ENCODE measurements at places on chromosomes 2 and 18.

DNA sequence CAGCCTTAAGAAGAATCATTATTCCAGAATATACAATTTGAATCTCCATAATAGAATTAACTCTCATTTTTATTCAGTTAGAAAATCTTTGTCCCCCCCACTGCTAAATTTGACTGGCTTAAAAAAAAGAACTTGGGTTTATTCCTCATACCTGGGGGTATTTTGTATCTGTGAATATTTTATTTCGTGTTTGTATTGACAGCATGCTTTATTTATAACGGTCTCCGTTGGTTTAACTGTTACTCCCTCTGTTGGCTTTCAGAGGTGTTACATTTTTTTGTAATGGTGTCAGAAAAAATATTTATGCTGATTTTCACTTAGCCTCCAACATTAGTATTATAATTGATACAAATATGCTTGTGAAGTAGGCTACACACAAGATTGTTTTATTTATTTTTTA is 109.1 kb downstream of the HAUS1 start:
- no peak for DNase-seq

- DNase-seq = no peak
Observed at GRCh38 chr18:3150274-3150673, 69.5 kb downstream of the MYOM1 start.

DNA sequence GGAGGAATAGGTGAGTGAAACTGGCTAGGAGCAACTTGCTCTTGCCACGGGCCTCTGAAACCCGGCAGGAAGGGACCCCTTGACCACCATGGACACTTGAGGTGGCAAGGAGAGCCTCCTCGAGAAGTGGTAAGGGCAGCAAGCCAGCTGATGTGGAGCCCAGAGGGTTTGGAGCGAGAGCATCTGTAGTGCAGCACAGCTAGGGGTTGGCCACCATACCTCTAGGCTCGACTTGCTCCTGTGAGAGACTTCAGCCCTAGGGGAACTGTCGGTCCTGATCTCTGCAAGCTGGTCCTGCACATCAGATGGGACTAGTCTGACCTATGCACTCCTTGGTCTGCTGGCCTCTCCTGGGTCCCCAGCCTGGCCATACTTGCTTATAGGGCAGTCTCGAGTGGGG is 158.4 kb downstream of the CCDC178 start:
- DNase-seq = no peak

DNA sequence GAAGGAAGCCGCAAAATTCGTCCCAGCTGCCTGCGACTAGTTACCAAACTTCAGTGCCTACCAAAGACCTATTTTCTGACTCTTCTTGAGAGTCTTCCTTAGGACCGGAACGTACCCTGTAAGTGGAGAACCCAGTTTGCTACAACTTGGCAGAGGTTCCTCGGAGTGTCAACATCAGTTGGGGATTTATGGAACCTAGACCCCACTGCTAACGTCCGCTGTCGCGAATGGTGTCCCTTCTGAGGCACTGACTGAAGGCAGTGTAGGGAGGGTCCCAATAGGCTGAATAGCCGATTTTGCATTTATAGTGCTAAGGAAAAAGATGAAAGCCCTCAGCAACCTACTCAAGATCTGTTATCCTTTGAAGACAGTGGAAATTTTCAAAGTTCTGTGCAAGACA is 568 bp upstream of the STK17B start:
- no peak for DNase-seq

GRCh38 chr18:34977838-34978532 is 63.2 kb upstream of the MAPRE2 start:
- no peak for DNase-seq

DNA sequence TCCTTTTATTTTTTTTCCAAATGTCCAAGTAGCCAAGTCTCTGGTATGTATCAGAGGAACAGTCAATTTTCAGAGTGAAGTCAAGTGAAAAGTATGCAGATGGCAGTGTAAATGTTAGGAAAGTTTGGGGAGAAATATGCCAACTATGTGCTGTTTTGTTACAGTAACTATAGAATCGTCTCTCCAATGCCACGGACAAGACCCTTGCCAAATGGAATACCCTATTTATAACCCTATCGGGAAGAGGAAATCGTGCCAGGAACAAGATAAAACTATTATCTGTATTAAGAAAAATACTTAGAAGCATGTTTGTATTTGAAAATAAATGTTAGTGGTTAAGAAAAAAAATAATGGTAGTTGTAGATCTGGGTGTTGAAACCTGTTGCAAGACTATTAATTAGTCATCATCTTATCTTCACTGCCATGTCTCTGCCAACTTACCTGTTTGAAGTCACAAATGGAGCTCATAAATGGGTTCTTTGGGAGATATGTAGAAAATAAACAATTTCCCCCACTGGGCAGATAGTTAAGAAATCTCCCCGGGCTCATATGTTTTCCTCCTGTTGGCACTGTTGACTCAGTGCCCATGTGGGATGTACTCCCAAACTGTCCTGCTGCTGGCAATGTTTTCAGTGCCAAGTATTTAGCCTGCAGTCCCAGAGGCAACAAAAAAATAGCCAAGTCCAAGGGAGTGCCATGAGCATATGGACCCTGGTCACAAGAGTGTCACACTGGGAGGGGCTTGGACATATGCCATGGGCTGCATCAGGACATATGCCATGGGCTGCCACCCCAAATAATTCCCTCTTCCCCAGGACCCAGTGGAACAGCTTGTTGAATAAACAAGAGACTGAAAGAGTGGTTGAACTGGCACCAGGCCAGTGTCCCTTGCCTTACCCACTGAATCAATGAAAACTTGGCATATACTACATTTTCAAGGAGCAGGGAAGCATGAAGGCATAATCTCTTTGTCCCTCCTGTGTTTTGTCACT is 366.9 kb downstream of the OSR1 start:
- no peak for DNase-seq

DNA sequence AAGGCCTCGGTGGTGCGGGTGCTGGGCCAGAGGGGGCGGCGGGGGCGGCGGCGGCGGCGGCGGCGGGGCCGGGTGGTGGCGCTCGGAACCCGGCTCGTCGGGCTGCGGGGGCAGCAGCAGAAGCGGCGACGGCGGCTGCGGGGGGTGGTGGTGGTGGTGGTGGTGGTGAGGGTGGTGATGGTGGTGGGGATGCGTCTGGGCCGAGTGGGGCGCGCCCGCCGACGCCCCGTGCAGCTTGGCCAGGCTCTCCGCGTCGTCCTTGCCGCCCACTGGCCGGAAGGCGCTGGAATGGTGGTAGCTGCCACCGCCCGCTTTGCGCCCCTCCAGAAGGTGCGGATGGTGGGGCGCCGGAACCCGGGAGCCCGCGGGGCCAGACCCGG is 4.4 kb downstream of the SKOR2 start:
- no peak for DNase-seq

DNA sequence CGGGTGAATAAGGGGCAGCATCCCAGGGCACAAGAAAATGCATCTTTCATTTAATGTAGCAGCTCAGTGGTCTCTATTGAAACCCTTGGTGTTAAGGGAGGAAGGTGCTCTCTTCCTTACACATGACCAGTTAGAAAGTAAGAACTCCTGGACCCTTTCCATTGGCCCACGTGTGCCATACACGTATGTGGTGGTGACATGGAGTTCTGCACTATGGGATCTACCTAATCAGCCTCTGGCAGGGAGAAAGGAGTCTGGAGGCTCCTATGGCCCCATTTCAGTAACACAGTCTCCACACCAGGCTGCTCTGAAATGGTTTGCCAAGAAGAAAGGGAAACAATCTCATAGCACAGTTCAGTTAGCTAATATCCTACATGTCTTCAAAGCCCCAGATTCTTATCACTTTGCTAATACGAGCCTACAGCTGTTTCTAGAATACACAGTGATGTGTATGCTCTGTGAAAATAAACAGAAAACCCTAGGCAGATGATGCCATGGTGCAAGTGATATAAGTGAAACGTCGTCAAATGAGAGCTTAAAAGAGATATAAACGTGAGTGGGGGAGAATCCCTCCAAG is 7.0 kb downstream of the EFEMP1 start:
- no peak for DNase-seq

GRCh38 chr2:10151462-10151861 is 28.9 kb downstream of the RRM2 start:
- no peak for DNase-seq

- DNase-seq = no peak
Observed at GRCh38 chr18:74604774-74605173, 7.1 kb downstream of the ZNF407 start.

- no peak for DNase-seq
Observed at GRCh38 chr18:69838620-69839411, 108.9 kb downstream of the CD226 start.

- DNase-seq = no peak
Observed at GRCh38 chr2:217993138-217993537, 9.7 kb downstream of the TNS1 start.

DNA sequence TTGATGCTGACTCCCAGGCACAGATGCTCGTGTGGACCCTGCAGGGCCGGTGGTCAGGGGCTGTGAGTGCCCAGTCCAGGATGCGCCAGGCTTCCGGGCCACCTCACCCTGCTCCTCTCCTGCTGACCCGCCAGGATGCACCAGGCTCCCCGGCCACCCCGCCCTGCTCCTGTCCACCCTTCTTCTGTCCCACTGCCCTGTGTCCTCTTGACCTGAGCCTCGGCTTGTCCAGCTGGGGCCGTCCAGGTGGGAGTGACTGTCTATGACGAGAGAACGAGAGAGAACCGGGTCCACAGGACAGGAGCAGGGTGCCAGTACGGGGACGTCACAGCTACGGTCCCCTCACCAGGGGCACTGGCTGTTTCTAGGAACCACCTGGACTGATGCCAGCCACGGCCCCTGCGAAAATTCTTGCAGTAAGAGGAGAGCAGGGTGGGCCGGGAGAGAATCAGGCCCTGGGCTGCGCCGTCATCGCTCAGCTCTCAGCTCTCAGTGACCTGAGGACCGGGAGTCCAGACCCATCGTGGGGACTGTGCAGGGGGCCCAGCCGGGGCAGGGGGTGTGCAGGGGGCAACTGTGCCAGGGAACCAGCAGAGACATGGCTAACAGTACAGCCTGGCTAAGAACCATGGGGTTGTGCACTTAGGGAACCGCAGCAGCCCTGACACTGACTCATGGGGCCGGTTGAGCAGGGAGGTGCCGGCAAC is 12.9 kb upstream of the NFATC1 start:
- DNase-seq = no peak

DNA sequence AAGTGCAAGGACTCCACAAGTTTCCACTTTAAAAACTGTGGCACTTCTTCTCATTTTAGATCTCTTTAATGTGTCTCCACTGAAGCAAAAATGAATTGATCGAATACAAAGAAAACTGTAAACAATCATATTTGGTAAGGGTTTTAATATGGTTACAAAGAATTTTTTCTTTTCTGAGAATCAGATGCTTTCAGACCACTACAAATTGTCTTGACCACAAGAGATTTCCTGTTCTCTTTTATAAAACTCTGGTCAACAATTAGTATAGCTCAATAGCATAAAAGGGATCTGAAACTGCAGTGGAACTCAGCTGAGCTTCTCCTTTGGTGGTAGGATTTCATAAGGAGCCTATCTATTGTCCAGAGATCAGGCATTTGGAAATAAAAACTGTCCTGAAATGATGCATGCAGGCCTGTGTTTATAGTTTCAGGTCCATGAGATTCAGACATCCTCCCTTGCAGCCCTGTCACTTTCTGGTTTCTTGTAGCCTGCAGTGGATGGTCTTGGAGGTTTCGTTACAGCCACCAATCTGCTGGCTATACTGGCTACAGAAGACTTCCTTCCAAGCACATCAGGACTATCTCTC is 120.0 kb downstream of the DOCK10 start:
- DNase-seq = no peak

DNA sequence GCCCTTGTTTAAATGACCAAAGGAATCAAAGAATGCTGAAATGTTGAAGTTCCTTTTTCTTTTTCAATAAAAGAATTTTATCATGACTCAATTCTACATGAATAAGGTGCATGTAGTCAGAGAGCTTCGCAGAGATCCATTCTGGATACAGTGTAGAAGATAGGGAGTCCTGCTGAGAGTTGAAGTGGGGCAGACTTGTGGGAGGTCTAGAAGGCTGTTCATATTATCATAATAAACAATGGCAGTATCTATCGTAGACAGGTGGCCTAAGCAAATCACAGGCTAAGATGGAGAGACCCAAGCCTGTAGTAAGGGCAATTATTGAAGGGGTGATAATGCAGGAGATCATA is 1322.0 kb upstream of the CELF4 start:
- DNase-seq = no peak

GRCh38 chr2:231325826-231326225 is 69.7 kb upstream of the B3GNT7 start:
- no peak for DNase-seq

DNA sequence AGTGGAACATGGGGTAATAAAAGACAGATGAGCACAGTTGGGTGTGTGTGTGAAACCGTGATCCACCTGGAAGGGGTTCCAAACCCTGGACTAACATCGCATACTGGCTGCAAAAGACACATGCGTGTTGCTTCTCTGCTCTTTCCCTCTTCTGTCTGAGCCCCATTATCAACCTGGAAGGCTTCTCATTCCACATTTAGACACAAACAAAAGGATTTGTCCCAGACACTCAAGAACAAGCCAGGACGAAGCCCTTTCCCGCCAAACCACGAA is 7.0 kb upstream of the SP9 start:
- DNase-seq = no peak

DNA sequence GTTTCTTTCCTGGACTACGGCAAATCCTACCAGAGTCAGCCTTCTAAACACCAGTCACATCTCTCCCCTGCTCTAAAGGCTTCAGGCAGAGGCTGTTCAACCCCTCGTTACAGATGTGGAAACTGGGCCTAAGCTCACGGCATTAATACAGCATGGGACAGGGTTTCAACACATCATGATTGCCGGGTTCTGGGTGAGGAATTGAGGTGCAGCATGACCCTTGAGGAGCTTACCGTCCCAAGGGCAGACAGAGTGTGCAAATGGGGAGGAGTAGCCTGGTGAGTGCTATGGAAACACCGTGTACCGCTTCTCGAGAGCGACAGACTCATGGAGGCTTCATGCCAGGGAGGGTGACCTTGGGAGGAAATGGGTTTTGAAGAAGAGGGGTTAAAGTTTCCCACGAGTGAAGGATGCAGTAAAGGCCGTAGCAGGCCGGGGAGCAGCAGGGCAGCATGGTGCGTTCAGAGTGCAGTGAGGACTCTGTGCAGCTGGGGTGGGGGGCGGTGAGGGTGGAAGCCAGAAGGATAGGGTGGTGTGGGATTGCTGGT is 51.1 kb downstream of the TGOLN2 start:
- DNase-seq = no peak

DNA sequence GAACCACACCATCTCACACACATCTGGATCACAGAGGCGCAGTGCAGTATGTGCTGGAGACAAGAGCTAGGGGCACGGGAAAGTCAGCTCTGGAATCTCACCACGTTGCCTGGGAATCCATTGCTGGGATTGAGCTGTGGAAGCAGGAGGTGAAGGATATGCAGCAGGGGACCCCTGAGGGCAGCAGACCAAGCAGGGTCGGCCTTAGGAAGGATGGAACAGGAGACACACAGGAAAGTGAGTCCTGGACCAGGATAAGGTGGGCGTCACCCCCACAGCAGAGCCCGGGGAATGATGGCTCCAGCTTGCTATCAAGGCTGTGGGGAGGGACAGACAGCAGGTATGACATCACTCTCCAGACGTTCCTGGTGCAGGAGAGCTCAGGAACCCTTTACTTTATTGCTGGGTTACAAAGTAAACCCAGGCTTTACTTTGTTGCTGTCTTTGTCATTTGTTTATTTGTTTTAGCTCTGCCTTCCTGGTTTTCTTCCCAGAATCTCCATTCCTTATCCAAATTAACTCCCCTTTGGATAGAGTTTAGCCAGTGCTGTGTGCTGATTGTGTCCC is 329.8 kb upstream of the MYT1L start:
- no peak for DNase-seq
